ENCODE measurements at places on chromosomes 16 and 17. TPM values are rescaled to one million over a fixed set of nuclear protein-coding genes. Genes with fewer than 3 reads are reported as not detected.

DNA sequence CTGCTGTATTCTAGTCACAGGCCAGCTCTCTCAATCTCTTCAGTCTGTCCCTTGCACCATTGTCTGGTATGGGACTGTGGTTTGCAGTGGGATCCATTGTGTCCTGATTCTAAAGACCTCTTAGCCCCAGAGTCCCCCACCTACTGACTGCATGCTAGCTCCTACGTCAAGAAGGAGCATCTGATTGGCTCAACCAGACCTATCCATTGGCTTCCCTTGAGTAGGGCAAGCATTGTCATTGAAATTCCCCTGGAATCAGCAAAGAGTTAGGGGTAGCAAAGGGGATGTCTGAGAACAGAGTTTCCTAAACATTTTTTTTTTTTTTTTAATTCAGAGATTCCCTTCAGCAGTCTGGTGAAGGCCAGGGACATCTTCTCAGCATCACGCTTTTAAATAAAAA is 175.3 kb upstream of the MPHOSPH6 start:
- no peak for DNase-seq

METTL23 gene
- total RNA-seq, result 26.4 TPM

DNA sequence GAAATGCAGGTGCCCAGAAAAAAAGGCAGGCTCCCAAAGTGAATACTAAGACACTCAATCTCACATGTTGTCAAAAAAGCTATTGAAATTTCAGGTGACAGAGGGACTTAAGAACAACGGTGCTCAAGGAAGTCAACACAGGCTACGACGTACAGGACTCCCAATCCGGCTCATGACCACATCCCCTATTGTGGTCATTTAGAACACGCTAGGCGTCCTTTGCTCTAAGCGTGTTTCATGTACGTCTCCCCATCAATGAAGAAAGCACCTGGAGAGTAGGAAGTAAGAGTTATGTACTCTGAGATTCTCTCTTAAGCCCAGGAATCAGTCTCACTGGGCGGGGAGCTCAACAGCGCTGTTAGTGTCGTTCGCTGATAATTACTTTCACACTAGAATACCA is 94.1 kb downstream of the MRM3 start:
- no peak for DNase-seq

GRCh38 chr17:57629470-57629869 is 115.6 kb downstream of the CCDC182 start:
- DNase-seq, result no peak

OTOP2 gene
- total RNA-seq, result not detected

- DNase-seq, result no peak
Measured at GRCh38 chr16:58499615-58500351, at the start of gene NDRG4. TSS of gene NDRG4 (plus strand) at chr16:58500143. CDS start at chr16:58500249, 106 bp downstream.

DNA sequence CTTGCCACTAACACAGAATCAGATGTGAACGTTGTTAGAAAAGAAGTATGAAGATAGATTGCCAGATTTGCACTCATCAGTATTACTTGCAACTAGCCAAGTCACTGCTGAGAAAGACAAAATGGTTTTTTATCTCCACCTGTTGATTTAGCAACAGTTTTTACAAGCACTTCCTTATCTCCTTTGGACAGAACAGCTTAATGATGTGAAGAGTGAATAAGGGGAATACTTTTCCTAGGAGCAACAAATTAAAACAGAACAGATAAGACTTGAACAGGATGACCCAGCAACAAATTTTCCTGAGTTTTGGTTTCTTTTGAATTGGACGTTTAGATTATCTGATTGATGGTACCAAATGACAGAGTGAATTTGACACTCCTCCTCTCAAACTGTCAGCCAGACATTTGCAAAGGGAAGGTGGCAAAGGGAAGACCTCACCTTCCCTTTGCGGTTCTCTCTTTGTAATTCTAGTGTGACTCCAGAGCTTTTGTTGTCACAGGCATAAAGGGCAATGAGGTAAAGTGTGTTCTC is 130.6 kb downstream of the NLK start:
- DNase-seq, result no peak

GRCh38 chr16:596736-597060 is 6.8 kb downstream of the RAB40C start:
- no peak for DNase-seq

CHAD gene
- total RNA-seq, result not detected

GRCh38 chr17:50522766-50523165 is 9.8 kb upstream of the EPN3 start:
- no peak for DNase-seq

DNA sequence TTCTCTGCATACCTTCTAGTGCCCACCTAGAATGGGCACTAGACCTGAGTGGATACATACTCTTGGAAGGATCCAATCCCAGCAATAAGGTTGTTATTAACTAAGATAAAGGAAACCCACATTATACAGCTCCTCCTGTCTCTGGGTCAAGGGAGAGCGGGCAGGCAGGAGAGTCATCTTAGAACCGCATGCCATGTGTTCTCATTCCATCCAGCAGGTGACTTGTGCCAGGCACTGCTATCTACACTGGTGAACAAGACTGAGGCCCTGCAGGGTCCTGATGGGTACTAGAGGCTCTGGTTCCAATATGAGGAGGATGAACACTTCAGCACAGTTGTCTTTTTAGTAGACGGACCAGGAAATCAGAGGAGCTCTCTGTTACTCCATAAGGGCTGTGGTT is 5.9 kb upstream of the CD300H start:
- no peak for DNase-seq

DNA sequence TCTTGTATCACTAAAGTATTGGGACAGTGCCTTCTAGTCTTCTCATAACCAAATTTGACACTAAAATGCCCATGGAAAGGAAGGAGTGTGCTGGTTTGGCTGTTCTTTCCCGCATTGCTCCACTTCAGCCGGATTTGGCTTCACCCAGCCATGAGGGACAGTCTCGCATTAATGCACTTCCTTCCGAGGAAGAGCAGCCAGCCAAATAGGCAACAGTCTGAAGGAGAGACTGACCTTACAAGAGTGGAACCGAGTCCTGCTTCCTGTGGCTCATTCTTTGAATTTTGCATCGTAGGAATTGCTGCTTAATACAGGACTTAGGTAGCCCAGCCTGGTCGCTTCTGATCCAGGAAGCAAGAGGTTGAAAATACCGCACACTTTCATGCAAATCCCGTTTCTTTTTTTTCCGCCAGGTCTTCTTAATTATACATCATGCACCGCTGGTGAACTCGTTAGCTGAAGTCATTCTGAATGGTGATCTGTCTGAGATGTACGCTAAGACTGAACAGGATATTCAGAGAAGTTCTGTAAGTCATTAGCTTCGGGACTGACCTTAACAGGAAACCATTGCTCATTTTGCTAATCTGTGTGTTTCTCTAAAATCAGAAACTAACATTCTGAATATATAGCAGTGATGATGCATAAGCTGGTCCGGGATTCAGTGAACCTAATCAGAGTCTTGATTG is 38.2 kb downstream of the CLEC16A start:
- no peak for DNase-seq

DNA sequence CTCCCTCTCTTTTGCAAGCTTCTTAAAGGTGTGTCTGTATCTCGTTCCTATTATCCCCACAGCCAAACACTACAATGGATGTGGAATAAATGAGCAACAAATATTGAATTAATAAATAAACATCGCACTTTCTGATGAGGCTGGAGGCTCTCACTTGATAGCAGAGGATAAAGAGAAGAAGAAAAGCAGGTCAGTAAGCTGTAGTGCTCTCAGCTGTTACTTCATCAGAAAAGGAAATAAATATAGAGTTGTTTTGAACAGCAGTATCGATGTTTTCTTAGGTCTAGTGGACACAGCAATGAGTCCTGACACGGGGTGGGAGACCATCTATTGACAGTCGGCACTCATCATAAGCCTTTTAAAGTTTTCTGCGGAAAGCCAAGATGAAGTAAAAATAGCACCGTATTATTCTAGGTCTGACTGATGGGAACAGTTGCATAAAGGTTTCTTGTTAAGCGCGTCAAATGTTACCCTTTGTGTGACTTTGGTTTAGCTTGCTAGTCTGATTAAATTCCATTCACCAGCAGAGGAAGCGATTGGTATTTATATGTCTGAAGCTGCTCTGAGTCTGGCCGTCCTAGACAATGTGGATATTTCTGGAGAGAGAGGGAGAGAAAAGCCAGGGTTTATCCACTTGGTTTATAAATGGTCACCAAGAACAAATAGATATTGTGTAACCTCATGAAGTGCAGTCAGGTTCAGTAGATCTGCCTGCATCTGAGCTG is 646.1 kb downstream of the CDH11 start:
- no peak for DNase-seq

DNA sequence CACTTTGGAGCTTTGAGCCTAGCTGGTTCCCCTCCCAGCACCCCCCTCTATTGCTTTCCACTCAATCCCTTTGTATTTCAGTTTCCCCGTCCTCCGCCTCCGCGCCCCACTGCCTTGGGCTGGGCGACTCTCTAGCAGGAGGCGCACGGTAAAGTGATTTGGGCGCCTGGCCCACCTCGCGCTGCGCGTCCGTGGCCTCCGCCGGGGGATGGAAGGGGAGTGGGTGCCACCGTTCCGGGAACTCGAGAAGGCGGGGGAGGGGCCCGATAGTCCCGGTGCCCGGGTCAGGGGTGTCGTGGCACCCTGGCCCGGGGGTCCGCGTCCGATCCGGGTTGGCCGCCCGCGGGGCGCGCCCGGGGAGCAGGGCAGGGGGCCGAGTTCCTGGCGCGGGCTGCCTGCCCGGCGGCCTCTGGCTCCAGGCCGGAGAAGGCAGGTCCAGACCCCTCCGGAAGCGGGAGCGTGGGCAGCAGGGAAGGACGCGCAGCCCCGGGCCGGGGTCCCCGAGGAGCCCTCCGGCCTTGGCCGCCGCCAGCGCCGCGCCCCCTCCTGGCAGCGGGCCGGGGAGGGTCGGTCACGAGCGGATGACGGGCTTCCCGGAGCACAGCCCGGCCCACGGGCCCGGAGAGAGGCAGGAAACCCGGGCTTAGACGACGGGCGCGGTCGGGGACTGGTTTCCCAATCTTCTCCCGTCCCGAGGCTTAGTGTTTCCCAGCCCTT is 15.8 kb downstream of the MEOX1 start:
- DNase-seq, result no peak

KCNAB3 gene
- 14.6 TPM for total RNA-seq

WNT9B gene
- total RNA-seq, result not detected
